ENCODE measurements at places on chromosomes 11 and 22. TPM values are rescaled to one million over a fixed set of nuclear protein-coding genes. Genes with fewer than 3 reads are reported as not detected.
A peak's percentile ranks its signal among the peaks of the same experiment; 100 is the strongest.

- DNase-seq: peak; percentile 41
Measured at GRCh38 chr11:120136356-120136755, 1.6 kb downstream of the TRIM29 start.

- DNase-seq: no peak
Measured at GRCh38 chr22:46574438-46574992, 37.1 kb upstream of the CELSR1 start.

DNA sequence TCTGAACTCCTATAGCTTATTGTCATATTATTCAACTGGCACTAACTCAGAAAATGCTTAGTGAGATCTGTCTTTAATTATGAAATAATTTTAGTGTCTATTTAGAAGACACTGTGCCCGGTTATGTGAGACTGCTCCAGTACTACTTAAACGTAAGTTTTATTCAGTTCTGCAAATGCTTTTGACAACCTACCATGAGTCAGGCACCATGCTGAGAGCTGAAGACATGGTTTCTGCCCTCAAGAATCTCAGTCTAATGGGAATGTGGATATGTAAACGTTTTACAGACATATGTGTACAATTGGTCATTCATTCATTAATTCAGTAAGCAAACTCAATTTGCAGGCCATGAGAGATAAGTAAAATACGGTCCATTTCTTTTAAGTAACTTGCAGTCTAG lies 40.0 kb downstream of the DCUN1D5 start:
- DNase-seq: no peak

DNA sequence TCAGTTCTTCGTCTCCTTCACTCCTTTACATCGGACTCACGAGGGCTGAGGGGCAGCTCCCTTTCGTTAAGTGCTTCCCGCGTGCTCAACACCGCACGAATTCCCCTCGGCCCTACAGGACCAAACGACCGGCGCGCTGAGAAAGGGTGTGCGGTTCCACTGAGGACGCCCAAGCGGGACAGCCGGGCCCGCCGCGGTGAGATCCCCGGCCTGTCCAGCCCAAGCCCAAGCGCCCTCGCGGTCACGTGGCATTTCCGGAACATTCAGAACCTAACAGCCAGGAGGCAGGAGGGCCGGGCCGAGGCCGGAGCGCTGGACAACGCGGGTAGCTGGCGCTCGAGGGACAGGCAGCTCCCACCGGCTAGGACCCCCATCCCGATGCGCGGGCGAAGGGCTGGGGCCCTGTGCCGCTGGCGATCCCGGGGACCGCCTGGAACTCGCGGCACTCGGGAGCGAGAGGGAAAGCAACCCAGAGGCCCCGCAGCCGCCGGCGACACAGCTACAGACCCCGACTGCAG lies 737 bp upstream of the STIP1 start:
- peak; percentile 89 for DNase-seq

DNA sequence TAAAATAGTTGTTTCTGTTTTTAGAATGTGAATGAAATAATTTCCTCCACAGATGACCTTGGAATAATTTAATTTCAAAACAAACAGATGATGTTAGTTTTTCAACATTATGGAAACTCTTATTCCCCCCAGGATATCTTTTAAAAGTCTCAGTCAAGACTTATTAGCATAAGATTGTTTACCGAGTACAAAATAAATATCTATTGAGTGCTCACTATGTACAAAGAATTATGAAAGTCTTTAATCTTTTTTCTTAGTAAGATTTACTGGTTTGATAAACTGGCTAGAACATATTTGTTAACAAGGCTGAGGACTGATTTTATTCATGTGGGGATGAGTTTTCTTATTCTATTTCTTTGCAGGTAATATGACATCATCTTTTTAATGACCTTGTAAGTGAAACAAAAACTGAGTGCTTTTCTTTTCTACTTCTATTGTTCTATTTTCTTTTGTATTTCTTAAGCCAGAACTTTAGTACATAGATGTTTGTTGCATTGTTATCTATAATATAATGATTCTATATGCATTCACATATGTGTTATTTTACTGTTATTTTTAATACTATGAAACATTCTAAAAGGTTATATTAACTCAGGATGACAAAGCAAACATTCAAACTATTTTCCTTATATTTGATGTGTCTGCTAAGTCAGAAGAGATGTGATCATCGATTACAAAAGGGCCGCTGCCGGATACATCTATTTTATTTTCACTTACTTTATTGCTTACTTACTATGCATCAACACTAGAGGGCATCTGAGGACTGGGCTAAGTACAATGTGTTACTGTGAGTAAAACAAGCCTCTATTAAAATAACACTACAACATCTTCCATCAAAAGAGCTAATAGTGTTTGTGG lies 111.0 kb upstream of the ARHGAP42 start:
- DNase-seq: no peak

GRCh38 chr11:1705126-1706052 lies 8.4 kb downstream of the KRTAP5-6 start:
- peak; percentile 48 for DNase-seq

CCDC134 gene
- 10.4 TPM for total RNA-seq

SLC22A12 gene
- total RNA-seq: not detected

Data from ureter (tissue), 1 donor.